ENCODE measurements at places on chromosomes 12 and 14.
A peak's percentile ranks its signal among the peaks of the same experiment; 100 is the strongest.

DNA sequence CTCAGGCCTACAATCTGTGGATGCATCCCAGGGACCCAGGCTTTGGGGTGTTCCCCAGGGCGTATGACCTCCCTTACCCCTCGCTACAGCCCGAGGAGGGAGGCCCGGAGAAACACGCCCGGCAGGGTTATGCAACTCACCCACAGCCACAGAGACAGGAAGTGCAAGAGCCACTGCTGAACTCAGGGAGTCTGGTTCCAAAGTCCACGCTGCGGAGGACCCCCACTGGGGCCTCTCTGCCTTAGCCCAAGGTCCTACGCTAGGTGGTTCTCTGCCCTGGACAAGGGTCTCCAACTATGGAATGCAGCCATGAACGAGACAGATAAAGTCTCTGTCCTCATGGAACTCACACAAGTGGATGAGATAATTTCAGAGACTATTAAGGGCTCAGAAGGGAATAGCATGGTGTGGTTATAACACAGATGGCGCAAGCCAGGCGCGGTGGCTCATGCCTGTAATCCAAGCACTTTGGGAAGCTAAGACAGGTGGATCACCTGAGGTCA is 11.3 kb downstream of the SCARB1 start:
- DNase-seq = peak; percentile 26

- DNase-seq = no peak
Observed at GRCh38 chr12:27580561-27581330, 56.7 kb downstream of the PPFIBP1 start.

- DNase-seq = no peak
Observed at GRCh38 chr12:121246893-121247557, 37.1 kb downstream of the P2RX4 start.

DNA sequence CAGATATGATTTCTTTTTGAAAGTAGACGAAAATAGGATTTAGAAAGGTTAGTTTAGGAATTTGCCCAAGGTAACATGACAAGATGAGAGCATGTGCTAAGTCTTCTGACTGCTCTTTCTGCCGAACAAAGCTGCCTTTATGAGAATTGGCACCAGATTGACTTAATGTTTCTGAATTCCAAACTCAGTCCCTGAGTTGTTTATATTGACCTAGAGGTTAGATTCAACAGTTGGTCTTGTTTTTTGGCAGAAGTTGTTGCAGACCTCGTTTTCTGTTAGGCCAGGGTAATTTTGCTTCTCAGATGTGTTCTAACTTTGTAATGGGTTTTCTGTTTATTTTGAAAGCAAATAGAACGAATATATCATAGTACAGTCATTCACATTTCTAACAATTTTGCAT is 61.5 kb upstream of the LRTM2 start:
- DNase-seq = no peak

GRCh38 chr12:13313886-13314285 is 117.4 kb downstream of the EMP1 start:
- DNase-seq = no peak
